ENCODE measurements at places on chromosomes 11 and 22.

DNA sequence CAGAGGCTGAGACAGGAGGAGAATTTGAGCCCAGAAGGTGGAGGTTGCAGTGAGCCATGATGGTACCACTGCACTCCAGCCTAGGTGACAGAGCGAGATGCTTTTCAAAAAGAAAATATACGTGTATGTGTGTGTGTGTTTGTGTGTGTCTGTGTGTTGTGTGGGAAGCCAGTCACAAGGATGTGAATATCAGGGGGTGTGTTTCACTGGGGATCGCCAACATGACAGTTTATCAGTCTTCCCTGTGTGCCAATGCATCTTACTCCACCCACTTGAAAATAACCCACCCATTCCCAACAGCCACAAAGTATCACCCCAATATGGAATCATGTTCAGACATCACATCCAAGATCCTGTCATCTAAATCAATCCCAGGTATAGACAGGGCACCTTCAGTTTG lies 10.4 kb upstream of the APOBEC3B start:
- DNase-seq = peak; percentile 54

DNA sequence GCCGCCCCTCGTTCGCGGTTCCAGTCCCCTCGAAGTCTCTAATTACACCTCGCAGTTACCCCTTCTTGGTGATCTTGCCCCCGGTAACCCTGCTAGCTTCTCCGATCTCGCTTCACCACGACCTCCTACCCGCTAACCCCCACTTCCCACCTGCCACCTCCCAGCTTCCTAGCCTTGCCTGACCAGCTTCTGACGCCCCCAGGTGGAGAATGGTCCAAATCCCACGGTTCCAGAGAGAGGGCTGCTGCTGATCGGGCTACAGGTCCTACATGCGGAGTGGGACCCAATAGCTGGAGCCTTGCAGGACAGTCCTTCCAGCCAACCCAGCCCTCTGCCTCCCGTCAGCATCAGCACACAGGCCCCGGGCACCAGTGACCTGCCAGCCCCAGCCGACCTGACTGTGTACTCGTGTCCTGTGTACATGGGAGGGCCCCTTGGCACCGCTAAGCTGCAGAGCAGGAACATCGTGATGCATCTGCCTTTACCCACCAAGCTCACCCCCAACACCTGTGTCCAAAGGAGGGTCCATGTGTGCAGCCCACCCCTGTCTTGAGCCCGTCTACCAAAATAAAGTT lies 31.9 kb downstream of the RRP8 start:
- no peak for DNase-seq

DNA sequence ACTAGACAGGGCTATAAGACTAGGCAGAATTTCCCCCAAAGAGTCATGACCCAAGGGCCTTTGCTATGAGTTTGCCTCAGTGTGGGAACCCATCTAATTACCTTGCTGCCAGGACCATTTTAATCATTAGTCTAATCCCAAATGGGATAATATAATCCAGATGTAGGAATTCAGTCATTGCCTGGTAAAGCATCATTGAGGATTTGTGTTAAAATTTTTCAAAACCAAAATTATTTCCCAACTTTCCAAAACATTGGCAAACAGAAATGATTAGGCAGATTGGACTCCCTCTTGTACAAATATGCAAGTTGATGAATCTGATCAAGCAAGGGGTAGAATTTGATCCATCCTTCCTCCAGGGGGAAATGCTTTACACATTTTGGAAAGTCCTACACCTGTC lies 16.2 kb upstream of the MMP13 start:
- no peak for DNase-seq

- no peak for DNase-seq
Measured at GRCh38 chr11:78991681-78992080, 417.0 kb upstream of the NARS2 start.

DNA sequence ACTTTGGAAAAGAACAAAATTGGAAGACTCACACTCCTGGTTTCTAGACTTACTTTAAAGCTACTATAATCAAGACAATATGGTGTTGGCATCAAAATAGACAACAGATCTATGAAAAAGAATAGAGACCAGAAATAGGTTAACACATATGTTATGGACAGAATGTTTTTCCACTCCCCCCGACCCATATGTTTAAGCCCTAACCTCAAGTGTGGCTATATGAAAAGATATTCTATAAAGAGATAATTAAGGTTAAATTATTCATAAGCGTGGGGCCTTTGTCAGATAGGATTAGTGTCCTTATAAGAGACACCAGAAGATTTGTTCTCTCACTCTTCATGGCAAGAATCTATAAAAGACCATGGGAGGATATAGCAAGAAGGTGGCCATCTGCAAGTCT lies 440.0 kb downstream of the AASDHPPT start:
- no peak for DNase-seq

- no peak for DNase-seq
Measured at GRCh38 chr11:119490253-119491006, 67.5 kb upstream of the THY1 start.

DNA sequence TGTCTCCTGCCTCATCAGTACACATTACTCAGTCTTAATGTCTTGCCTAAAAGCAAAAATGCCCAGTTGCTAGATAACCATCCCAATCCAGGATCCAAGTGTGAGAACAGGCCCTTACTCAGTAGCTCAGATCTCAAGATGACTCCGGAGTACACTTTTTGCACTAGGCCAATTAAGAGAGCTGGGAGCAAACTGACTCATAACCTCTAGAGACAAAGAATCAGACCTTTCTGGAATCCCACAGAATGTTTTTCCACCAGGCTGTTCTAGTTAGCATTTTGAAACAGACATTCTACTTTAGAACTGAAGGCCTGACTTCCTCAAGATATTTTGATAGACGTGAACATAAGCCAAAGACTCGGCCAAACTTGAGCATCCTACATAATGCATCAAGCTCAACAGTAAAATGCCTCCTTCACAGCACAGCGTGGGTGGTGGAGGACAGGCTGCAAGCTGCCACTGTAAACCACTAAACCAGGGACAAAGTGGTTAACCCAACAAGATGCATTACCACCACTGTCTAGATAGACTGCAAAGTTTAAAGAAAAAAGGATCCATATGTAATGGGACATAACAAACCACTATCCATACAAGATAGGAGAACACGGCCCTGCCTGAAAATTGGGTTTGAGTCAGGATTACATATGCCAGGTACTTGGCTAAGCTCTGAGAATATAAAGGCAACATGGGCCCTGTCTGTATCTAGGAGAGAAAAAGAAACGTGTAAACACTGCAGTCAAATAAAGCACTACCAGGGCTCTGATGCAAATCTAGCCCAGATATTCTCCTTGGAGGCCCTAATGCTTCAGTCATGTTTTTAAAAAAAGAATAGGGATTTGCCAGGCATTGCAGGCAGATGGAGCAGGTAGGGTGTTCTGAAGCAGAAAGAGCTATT lies 48.3 kb downstream of the MYH9 start:
- no peak for DNase-seq

GRCh38 chr11:105834461-105834860 lies 187.6 kb downstream of the MSANTD4 start:
- DNase-seq = no peak

GRCh38 chr11:77121096-77121640 lies 6.9 kb upstream of the MYO7A start:
- DNase-seq = no peak

DNA sequence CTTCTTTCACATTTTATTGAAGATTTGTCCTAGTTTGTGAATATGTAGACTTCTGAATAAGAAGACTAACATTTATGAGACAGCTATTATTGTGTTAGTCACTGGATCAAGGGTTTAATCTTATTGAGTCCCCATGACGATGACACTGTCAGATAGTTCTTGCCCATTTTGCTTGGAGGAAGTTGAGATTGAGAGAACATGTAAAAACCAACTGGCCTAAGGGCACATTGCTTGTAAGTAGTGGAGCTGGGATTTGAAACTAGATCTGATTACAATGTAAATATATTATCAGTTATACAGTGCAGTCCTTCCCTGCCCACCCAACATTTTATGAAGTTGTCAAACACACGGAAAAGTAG lies 134.7 kb downstream of the HIPK3 start:
- DNase-seq = no peak
